ENCODE measurements at places on chromosomes 2 and 18.

DNA sequence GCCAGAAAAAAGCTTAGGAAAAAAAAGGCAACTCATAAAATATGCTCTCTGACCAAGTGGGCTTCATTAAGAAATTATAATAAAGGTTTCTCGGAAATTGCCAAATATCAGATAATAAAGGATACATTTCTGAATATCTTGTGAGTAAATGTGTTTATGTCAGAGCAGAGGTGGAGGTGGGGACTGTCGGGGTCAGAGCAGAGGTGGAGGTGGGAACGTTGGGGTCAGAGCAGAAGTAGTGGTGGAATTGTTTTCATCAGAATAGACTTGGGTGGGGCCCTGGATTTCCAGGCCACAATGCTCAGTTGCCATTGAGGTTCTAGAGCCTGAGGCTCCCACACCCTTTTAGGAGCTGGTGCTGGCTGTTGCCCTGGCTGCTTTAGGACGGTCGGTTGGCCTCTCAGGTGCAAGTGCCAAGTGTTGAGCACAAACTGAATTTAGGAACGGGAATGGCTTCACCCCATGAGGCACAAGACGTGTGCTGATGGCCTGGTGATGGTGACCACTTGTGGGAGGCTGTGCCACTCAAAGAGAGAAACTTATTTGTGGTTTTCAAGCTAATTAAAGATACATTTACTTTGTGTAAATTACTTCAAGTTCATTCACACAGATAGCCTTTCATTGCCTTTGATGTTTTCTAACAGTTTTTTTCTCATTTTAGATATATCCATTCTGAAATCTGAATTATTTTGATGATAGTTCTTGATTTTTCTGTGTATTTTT lies 131.5 kb downstream of the ATP9B start:
- no peak for DNase-seq

GRCh38 chr2:23925702-23926289 lies 1.1 kb downstream of the ATAD2B start:
- no peak for DNase-seq

GRCh38 chr2:157164370-157164769 lies 93.1 kb upstream of the GALNT5 start:
- no peak for DNase-seq

DNA sequence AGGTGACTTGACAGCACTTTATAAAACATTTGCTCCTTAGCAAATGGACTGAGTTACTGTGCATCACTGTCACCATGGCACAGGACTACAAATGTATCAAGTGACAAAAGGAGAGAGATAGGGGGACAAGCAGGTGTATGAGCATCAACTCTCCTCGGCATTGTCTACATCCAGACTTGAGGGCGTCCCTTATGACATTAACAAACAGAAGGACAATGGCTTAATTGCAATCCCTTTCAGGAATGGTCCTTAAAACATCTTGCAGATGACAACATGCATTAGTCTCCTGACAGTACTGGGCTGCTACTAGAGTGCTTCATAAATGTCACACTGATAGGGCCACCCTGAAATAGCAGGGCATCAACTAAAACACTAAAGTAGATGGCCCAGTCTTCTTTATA lies 198.8 kb downstream of the PDE1A start:
- no peak for DNase-seq

- no peak for DNase-seq
These were observed 825 bp downstream of the GRB14 start for GRCh38 chr2:164620457-164620856.

DNA sequence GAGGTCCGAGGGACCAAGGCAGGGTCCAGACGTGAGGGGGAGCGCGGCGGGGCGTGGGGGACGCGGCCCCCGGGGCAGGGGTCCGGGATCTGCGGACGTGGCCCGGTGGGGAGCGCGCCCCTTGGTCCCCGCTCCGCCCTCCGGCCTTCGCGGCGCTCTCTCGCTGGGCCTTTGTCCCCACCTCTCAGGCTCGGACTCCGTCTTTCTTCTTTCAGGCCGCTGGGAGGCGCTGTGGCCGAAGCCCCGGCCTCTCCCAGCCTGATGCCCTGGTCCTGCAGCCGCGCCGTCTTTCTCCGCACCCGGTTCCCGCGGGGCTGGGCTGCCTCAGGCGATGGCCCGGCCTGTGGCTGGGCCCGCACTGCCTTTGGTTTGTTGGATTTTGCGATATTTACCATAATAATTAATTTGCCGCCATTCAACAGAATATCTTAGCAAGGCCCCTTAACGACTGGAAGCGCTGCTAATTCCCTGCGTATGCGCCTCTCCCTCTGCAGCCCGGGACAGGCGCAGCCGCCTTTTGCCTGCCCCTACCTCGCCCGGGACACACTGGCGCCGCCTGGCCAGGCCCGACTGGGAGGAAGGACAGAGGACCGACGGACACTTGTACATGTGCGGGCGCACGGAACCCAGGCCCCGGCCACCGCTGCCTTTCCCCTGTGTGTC lies 10.8 kb downstream of the SIX3 start:
- no peak for DNase-seq

- DNase-seq = no peak
These were observed 8.4 kb upstream of the ANXA4 start for GRCh38 chr2:69733342-69734034.

DNA sequence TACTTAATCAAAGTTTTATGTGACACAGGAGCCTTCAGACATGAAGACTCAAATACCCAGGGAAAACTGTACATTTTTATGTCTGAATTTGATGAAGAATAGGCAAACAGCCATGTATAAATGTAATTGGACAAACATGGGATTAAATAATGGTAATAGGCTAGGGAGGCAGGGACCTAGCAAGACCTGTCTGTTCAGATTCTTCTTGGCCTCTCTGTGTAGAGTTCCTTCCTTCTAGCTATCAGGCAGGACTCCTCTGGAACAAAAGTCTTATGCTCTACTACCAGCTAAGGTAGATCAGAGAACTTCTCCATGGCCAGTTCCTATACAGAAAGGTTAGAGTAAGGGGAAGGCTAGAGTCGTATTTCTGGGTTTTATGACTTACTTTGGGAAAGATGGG lies 9.5 kb upstream of the PARD3B start:
- no peak for DNase-seq

- no peak for DNase-seq
These were observed 853 bp downstream of the GNAL start for GRCh38 chr18:11689669-11690565.

- no peak for DNase-seq
These were observed 308.7 kb downstream of the CBLN2 start for GRCh38 chr18:72235422-72235821.

Measured in HS-27A (cell line).